Suppressor macrophage treated with lipopolysaccharide for 4 hours (primary cell): ENCODE measurements at places on chromosomes 1 and 21.
A peak's percentile ranks its signal among the peaks of the same experiment; 100 is the strongest.

DNA sequence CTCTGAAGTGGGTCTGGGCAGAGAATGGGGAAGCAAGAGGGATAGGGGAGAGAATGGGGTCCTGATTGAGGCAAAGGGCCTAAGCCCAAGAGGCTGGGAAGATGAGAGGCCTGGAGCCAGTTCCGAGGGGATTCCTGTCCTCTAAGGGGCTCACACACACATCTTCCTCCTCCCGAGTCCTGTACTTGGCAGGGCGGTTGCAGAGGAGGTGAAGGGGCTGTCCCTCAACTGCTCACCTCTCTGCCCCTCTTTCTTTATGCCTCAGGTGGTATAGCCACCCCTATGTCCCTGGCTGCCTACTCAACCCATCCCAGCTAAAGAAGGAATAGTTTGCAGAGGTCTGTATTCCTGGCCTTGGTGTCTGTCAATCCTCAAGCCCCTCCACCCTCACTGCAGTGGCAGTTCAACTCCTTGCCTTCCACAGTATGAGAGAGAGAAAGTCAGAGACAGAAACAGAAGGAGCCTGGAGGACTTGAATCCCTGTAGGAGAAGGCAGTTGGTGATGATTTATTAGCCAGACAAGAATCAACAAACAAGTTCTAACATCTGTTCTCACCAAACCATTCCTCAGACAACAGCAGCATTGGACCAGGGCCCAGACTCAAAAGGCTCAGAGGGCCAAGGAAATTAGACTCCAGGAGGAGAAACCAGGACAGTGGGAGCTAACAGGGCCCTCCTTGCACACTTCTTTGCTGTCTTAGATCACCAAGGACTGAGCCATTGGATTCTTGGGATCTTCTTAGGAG is 10.7 kb downstream of the SH2D2A start:
- no peak for DNase-seq

- no peak for DNase-seq
Observed at GRCh38 chr1:101262060-101262459, 25.2 kb downstream of the S1PR1 start.

DNA sequence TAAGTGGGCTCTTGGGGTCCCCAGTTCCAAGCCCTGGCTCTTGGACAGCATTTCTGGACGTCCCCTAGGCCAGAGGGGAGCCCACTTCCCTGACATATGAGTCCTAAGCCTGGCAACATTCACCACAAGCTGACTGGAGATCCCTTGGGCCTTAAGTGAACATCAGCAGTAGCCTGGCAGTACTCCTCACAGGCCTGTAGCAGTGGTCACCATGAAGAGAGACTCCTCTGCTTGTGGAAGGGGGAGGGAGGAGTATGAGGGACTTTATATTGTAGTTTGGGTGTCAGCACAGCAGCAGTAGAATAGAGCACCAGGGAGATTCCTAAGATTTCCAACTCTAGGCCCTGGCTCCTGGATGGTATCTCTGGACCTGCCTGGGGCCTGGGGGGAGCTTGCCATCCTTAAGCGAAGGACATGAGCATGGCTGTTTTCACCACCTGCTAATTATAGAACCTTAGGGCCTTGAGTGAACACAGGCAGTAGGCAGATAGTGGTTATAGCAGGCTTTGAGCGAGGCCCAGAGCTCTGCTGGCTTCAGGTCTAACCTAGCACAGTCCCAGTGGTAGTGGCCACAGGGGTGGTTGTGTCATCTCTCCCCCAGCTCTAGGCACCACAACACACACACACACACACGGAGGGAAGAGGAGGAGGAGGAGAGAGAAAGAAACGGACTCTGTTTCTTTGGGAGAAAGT is 71.4 kb upstream of the APOBEC4 start:
- no peak for DNase-seq

DNA sequence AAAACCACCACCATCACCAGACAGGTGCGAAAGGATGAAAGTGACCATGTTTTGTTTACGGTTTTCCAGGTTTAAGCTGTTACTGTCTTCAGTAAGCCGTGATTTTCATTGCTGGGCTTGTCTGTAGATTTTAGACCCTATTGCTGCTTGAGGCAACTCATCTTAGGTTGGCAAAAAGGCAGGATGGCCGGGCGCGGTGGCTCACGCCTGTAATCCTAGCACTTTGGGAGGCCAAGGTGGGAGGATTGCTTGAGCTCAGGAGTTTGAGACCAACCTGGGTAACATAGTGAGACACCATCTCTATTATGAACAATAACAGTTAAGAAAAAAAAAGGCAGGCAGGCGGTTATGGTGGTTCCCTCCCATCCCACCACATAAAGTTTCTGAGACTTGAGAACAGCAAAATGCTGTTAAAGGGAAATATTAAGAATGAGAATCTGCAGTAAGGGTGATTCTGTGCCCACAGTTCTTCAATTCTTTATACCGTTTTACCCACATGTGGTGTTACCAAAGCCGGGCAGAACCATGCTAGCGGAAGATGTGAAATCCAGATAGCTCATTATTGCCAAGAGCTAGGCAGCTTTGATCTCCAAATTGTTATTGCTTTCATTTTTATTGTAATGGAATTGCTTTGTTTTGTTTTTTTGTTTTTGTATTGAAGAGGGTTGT is 34.5 kb upstream of the TDRD10 start:
- DNase-seq: no peak

DNA sequence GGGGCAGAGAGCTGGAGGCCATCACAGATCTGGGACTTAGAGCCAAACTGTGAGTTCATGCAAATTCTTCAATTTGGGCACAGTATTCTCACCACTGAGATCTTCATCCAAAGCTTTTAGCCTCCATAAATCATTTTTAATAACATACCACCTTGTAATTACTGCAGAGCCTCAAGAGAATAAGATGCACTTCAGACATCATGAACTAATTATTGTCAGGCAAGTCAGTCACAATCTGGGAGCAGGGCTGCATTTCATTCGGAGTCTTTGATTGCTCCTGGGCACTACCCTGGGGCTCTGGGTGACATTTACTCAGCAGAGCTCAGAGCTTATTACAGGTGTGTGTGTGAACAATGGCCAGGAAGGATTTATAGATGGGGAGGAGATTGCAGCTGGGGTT is 623.7 kb downstream of the PTPRU start:
- no peak for DNase-seq

DNA sequence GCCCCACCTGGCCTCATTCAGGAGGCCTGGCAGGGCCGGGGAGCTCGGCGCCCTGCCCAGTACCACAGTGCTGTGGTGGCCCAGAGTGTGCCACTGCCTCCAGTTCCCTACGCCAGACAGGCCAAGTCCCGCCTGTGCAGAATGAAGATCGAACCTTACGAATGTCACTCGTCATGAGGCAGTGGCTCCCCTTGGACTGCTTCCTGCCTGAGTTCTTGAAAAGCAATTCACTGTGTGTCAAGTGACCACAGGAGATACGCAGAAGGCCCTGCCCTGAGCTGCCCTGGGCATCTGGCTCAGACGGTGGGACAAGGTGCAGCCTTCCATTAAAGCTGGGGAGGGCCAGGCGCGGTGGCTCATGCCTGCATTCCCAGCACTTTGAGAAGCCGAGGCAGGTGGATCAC is 49.6 kb upstream of the LRP8 start:
- no peak for DNase-seq

DNA sequence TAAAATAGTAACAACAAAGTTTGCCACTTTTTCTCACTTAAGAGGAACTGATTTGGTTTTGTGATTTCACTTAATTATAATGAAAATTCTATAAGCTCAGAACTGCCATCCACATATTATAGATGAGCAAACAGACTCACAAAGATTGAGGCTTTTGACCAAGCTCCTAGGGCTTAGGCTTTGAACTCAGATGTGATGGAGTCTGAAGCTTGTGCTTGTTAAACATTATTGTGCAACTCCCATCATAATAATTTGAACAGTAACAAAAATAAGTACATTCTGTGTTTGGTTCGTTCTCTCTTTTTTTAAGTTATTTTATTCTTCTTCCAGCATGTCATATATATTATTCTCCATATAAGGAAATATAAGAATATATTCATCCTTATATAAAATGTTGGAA is 403.4 kb downstream of the PTPRC start:
- DNase-seq: no peak

DNA sequence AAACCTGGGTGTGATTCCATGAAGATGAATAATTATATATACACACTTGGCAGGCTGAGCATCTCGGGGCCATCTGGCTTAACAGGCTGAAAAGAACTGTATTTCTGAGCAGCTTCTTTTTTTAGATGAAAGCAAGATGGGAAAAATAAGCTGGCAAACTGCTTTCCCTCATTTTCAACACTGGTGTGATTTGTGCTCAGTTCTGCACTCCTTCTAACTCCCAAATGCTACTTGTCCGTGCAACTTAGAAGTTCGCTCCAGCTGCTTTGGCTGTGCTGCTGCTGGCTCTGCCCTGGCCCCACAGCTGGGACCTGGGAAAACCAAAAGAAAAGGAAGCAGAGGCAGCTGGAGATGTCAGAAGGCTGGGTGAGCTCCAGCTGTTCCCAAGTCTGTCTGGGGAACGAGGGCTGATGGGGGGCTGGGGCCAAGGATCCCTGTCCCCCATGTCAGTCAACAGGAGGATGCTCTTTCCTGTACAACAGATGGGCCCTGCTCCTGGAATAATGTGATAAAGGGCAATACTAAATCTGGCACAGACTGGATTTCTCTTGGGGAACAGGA is 44.9 kb downstream of the PAFAH2 start:
- DNase-seq: no peak

- DNase-seq: no peak
Observed at GRCh38 chr1:8421721-8422120, 103.8 kb downstream of the SLC45A1 start.

DNA sequence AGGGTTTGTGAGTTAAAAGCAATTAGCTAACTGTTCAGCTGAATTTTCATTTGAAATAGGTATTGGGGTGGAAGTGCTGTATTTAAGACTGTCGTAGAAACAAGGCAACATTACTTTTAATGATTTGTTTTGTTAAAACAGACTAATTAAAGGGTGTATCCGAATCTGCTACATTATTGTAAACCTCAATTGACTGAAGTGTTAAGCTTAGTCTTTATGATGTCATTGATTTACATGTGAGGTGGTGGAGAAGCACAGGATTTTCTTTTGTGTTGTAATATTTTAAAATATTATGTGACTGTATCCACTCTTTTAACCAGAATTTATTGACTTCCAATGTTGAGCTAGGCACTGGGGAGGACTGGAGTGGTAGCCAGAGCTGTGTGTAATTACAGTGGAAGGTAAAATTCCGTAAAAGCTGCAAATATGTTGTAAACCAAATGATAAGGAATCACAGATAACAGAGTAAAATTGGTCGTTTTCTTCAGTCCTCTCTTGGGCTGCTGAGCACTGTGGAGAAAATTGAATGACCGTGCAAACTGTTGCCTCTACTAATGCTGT is 1.6 kb downstream of the HOOK1 start:
- no peak for DNase-seq

DNA sequence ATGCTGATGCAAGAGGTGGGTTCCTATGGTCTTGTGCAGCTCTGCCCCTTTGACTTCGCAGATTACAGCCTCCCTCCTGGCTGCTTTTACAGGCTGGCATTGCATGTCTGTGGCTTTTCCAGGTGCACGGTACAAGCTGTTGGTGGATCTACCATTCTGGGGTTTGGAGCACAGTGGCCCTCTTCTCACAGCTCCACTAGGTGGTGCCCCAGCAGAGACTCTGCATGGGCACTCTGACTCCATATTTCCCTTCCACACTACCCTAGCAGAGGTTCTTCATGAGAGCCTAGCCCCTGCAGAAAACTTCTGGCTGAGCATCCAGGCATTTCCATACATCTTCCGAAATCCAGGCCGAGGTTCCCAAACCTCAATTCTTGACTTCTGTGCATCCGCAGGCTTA is 989.0 kb downstream of the PLA2G4A start:
- no peak for DNase-seq

GRCh38 chr1:178243119-178243518 is 149.2 kb downstream of the RASAL2 start:
- no peak for DNase-seq

DNA sequence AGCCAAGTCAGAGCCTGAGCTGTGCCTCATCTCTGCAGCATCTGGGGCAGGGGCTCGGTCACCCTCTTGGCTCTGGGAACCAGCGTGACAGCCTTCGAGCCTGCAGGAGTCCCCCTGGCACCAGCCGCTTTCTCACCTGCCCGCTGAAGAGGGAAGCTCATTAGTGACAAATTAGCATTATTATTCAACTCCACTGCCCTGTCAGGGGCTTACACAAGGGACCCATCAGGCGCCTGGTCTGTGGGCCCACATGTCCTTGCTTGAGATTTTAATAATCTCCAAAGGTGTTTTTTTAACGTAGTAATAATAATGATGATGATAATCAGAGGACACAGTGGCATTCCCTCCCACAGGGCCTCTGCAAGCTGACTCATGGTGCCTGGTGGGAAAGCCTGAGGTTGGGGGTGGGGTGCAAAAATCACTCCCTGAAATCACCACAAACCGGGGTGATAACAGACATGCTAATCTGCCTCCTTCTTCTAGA is 98.1 kb upstream of the IGSF21 start:
- no peak for DNase-seq

GRCh38 chr1:40313958-40314720 is 2.9 kb downstream of the COL9A2 start:
- no peak for DNase-seq

- DNase-seq: no peak
Observed at GRCh38 chr1:24373710-24374109, 39.9 kb downstream of the STPG1 start.

GRCh38 chr1:201020721-201021629 is 2.5 kb downstream of the KIF21B start:
- no peak for DNase-seq

DNA sequence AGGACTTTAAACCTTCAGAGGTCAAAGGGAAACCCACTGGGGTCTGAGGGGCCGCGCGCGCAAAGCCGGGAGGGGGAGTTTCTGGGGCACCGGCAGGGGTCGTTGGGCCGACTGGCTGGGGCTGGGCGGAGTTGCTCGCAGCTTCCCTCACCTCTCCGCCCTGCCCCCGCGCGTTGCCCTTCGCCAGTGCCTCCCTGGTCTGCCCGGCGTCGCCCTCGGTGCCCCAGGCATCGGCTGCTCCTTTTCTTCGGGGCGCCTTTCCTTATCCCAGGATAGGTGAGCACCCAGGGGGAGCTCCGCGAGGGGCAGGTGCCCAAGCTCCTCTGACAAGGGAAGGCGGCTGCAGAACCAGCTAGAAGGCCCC is 390 bp upstream of the NGF start:
- no peak for DNase-seq

GRCh38 chr1:180026556-180026955 is 71.9 kb downstream of the CEP350 start:
- DNase-seq: no peak

DNA sequence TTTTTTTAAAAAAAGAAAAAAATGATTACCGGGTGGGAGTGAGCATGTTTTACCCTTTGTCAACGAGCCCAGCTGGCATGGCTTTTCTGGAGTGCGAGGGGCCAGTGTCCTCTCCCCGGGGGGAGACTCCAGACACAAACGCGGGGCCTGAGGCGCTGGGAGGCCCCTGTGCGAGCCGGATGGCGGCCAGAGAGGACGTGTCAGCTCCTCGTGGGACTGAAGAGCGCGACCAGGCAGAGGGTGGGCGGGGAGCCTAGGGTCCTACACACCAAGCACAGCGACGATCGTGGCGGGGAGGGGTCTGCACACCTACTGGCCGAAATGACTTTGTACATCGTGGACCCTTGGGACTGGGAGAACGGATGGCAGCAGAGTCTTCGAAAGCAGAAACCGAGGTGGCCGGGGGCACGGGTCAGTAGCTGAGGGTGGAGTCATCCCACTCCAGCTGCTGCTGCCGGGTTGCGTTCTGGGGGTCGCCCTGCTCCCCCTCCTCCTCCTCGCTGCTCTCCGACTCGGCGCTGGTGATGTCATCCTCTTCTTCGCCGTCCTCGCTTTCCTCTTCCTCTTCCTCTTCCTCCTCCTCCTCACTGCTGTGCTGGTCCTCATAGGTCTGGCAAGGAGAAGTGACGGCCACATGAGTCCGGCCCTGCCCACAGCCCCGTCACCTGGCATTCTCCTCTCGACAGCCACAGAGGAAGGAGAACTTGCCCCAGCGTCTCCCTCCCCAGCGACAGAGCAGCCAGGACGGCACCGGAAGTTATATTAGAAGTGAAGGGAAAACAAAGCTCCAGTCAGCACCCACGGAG is 78.8 kb downstream of the PIK3CD start:
- DNase-seq: peak; percentile 74
